ENCODE measurements at places on chromosomes 16 and 17. TPM values are rescaled to one million over a fixed set of nuclear protein-coding genes. Genes with fewer than 3 reads are reported as not detected.

DNA sequence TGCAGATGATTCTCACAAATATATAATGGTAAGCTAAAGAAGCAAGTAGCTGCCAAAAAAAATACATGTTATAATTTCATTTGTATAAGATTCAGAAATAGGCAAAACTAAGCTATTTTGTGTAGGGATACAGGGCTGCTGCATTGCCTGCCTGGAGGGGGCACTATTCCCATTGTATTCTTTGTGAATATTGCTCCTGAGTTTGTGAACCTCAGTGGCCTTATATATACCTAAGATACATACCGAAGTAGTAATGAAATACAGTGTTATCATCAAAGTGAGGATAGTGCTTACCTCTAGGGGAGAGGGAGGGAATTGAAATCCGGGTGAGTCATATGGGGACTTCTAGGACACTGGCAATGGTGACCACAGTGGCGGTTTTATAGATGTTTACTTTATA, 53.5 kb downstream of the C17orf58 start:
- no peak for DNase-seq

DNA sequence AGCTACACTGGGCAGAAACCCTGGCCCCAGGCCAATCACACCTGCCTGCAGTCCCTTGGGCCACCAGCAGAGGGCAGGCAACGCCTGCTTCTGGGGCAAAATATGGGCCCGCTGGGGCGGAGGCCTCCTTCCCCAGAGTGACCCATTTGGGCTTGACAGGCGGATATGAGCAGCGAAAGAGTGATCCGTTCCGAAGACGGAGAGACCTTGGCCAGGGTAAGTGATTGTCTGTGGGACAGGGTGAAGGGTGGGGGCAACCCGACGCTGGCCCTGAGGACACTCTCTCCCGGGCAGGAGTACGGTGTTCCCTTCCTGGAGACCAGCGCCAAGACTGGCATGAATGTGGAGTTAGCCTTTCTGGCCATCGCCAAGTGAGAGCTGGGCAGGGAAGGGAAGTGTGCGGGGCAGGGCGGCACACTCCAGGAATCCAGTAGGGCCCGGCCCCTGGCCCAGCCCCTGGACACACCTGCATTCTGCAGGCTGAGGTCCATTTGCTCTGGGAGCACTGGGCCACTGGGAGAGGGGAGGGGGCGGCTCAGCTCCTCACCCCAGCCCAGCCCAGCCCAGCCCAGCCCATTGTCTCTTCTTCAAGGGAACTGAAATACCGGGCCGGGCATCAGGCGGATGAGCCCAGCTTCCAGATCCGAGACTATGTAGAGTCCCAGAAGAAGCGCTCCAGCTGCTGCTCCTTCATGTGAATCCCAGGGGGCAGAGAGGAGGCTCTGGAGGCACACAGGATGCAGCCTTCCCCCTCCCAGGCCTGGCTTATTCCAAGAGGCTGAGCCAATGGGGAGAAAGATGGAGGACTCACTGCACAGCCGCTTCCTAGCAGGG, 3.5 kb upstream of the NHERF1 start:
- DNase-seq: peak; percentile 96

DNA sequence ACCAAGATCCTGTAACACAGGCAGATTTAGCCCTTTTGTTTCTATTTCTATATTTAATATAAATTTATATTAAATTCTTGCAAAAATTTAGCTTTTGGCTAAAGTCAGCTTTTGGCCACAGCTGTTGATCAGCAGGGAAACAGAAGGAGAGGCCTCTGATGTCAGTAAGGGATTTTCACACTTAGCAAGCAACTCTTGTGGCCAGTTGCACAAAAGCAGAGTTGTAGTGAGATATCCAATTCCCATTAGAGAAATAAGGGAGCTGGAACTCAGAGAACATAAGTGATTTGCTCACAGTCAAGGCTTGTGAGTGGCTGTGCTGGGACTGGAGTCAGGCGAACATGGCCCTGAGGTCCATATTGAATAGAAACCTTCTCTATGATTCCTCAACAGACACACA, 16.7 kb upstream of the HEATR6 start:
- no peak for DNase-seq

- DNase-seq: no peak
These were observed 388.7 kb upstream of the PMFBP1 start for GRCh38 chr16:72560617-72561016.

DNA sequence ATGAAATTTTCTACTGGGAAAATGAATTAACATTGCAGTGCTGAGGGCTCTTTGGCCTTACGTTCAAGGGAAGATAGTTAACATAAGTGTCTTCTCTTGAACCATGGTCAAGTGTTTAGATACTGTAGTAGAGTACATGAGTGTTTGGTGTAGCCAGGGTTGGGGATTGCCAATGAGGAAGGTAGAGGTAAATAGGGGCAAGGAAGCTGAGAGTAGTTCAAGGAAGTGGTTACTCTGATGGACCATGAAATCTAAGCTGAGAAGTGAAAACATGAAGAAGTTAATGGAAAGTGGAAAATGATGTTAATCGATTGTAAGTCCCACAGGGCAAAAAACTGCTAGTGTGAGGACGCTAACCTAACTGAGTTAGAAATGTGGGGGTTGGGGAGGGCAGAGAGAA, 249.6 kb upstream of the AXIN2 start:
- no peak for DNase-seq

DNA sequence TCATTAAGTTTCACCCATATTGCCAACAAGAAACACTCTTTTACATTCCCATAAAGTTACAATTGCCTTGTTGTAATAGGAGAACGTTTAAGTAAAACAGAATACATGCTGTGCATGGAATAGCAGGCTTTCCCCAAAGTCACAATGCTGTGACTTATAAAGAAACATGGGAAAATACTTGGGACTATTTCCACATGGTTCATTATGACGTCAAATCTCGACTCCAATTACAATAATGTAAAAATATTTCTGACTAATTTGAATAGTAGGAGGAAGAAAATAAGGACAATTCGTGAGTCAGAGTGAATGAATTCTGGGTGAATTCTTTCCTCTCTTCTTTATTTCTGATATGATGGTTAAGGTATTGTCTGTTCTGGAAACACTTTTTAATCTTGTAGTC, 52.8 kb downstream of the CDH11 start:
- no peak for DNase-seq

DNA sequence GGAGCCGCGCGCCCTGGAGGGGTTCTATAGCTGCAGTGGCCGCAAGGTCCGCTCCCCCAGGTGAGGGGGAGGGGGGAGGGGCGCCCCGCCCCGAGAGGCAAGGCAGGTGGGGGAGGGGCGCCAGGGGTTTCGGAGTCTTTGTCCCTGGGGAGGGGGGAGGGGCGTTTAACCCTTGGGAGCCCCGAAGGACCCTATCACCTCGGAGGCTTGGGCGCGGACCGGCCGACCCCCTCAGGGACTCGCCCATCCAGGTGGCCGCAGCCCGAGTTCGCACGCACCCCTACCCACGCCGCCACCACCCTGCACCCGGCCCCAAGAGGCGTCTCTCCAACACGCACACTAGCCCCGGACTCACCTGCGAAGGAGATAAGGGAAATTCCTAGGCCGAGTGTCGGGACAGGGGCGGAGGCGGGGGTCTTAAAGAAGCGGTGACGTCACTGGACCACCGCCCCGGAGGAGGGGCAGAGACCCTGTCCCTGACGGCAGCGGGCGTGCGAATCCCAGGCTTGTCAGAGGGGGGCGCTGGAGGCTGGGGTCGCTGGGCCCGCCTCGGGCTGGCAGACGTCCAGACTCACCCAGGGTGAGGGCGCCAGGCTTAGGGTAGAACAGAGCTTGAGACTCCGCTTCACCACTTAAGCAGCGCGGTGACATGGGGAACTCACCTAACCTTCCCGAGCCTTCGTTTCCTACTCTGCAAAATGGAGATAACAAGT, at the start of gene CLDN6:
CLDN6 (minus strand) TSS at position 390 of the 713 bp plus-strand sequence. CDS start 2,162 bp downstream, outside the sequence.
- peak; percentile 75 for DNase-seq

- DNase-seq: no peak
These were observed 13.1 kb downstream of the MBTPS1 start for GRCh38 chr16:84103678-84104077.

DNA sequence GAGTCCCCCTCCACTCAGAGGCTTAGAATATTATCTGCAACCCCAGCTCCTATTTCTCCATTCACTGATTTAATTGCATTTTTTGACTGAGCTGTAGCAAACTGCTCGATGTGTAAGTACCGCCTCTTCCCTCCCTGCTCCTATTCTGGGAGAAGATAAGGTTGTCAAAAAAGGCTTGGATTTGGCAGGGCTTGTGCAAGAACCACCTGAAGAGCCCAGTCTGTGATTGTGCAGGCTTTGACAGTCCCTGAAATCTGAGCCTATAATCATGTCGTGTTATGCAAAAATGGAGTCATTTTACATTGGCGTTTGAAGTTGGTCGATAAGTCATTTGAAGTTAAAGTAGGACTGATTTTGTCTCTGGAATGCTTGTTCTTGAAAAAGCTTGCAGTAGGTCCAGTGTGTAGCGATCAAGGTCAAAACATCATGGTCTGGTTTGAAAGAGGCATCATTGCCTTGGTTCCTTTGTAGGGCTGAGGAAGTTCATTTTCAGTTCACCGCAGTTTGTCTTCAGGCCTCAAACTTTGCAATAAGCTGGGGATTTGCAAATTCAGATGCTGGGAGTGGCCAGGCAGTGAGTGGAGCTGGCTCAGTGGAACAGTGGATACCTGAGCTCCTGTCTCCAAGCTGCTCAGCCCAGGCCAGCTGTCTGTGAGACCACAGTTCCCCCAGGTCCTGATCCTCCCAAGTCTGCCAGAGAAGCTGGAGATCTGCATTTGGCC, 68.8 kb downstream of the KATNIP start:
- no peak for DNase-seq

- DNase-seq: no peak
These were observed 66.5 kb downstream of the MRM1 start for GRCh38 chr17:36667922-36668321.

DNA sequence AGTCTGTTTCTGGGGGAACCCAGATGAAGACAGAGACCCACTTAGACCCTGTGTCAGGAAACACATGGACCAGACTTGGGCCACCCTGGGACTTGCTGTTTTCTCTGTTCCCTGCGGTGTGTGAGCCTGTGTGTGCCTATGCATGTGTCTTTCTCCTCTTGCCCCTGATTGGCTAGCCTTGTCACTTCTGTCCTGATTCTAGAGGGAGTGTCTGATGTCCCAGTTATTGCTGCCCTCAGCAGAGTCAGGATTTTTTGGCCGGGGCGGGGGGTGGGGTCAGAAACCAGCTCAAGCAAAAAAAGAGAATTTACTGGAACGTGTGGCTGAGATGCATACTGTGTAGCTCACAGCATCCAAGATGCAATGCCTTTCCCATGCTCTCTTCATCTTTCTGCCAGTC, 30.5 kb downstream of the PLCG2 start:
- DNase-seq: no peak

- DNase-seq: peak; percentile 75
These were observed 90.7 kb upstream of the SMIM36 start for GRCh38 chr17:55601874-55602364.

GRCh38 chr17:17605729-17606088, 14.2 kb upstream of the PEMT start:
- no peak for DNase-seq

DNA sequence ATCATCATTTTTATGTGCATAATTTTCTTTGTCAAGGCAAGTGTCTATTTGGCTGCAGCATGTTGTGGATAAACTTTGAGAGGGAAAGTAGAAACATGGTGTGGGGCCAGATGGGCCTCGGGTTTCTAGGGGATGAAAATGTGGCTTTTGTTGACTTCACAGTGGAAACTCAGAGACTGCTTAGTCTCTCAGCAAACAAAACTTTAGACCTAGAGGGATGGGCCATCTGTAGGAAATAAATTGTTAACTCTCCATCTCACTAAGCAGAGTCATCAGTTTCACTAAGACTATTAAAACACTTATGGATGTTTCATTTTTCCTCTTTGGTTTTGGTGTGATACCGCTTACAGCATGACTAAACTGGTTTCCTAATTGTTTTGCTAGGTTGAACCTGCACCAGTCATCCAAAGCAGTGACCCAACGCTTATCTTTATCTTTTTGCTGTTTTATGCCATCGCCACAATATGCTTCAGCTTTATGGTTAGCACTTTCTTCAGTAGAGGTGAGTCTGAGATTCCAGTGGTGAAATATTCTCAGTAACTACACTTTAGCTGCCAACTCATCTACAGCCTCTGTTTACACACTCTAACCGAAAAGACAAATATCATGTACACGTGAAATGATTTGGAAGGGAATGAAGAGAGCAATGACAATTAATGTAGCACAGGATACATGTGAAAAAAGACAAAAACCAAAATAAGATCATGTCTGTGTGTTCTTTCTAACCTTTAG, 60.6 kb upstream of the CRYM start:
- no peak for DNase-seq

- no peak for DNase-seq
These were observed 70.4 kb downstream of the GNAO1 start for GRCh38 chr16:56261656-56262055.

DNA sequence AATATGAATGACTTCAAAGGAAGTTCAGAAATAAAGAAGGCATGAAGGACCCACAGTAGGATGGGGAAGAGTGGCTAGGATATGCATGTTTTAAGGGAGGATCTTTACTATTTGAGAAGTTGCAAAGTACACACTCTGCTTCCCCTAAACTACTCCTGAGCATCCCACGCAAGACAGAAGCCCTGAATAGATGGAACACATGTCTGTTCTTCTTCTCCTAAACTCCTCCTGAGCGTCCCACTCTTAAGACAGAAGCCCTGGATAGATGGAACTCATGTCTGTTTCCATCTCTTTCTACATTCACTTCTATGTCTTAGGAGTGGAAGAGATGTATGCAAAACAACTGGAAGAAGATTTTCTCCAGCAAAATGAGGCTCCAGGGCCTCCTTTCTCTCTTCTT, 88.4 kb downstream of the VAT1L start:
- no peak for DNase-seq

GRCh38 chr17:58306131-58306951, 22.3 kb downstream of the TSPOAP1 start:
- DNase-seq: no peak

DNA sequence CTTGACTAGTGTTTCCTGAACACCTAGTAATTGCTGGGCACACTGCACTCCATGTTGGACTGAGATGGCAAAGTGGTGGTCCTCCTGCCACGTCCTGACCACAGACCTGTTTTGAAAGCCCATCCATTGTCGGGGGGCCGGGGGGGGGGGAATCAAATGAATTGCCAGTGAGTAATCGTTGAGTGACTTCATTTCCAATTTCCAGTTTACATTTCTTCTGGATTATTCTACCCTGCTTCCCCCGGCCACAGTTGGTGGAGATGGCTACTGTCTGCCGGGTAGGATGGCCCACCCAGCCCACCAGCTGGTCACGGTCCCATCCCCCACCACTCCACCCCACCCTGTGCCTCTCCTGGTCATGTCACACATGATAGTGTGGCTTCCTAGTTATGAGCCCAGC, 18.2 kb downstream of the RAI1 start:
- no peak for DNase-seq

The CLEC10A gene
- total RNA-seq: not detected

The NTN1 gene
- total RNA-seq: 0.43 TPM

The ATP5PD gene
- 158 TPM for total RNA-seq

The KRT24 gene
- not detected for total RNA-seq

The USP43 gene
- not detected for total RNA-seq

The ABCC11 gene
- not detected for total RNA-seq

The TVP23B gene
- total RNA-seq: 34.9 TPM

The SLC6A4 gene
- total RNA-seq: not detected

The SGSH gene
- 22.5 TPM for total RNA-seq

The APRT gene
- total RNA-seq: 312 TPM

The PIRT gene
- total RNA-seq: not detected

The ACSM2B gene
- total RNA-seq: not detected

The THRA gene
- 5.1 TPM for total RNA-seq

Measured in activated CD4-positive, alpha-beta T cell treated with anti-CD3 and anti-CD28 coated beads, Interleukin-2, amount 10 ng/mL, durations not matched to agents 24 days and 14 days (primary cell).